ENCODE measurements at places on chromosomes 12 and 14.
A peak's percentile ranks its signal among the peaks of the same experiment; 100 is the strongest.

DNA sequence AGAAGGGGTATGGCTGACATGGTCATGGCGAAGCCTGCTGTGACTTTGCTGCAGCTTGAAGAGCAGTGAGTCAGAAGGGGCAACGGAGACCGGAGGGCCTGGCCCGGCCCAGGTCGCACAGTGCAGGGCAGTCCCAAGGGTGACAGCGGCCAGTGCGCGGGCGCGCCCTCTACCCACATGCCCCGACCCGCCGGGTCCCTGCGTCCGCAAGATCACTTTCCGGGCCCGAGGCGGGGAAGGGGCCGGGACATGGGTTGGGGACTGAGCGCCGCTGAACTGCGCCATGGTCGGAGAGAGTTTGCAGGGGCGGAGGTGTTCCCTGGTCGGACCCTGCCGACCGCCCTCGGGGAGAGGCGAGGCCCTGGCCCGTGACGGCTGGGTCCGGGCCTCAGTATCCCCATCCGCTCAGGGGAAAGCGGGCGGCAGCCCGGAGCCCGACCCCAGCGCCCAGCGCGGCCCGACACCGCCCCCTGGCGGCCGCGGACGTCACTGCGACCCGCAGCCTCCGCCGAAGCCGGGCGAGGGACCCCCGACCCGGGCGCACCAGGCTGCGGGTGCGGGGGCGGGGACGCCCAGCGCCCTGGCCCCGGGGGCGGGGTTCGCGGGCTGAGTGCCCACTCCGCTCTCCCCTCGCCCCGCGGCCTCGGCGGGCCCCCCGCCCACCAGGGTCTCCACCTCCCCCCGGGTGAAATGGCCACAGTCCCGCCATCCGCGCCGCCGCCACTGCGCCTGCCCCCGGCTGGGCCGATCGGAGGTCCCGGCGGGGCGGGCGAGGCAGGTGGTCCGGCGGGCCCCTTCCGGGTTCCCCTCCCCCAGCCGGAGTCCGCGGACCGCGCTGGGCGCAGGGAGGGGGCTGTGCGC is 7.2 kb upstream of the ANKRD9 start:
- peak; percentile 78 for DNase-seq

DNA sequence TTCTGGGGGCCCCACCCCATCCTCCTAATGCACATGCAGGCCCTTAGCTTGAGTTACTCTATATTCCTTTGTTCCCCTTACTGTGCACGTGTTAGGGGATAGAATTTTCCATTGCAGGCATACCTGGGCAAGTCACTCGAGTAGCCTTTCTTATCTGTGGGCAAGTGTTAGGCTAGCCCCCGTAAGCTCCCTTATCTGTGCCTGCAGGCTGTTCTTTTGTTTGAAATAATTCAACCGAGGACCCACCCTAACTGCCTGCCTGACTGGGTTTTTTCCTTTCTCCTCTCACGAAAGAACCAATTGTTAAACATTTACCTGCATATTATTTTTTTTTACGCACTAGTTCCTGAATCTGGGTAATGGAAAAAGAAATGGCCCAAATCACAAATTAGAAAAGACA is 21.3 kb upstream of the BCAT1 start:
- DNase-seq, result peak; percentile 25

- DNase-seq, result no peak
Measured at GRCh38 chr12:106188256-106188655, 49.5 kb upstream of the NUAK1 start.

DNA sequence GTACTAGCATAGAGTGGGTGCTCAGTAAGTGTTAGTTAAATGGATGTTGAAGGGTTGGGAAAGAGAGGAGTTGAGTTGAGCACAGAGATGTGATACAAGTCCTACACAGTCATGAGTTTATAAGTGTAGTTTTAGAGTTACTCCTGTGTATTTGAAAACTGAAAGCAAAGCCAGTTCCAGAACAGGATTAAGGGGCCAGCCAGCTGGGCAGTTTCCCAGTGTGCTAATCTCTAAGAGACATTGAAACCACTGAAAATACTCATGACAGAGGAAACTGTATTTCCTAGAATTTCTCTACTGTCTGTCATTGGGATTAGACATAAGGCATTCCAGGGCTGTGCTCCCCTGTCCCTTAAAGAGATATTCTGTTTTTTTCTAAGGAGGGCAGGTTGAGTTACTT is 101.0 kb downstream of the DERA start:
- peak; percentile 4 for DNase-seq

DNA sequence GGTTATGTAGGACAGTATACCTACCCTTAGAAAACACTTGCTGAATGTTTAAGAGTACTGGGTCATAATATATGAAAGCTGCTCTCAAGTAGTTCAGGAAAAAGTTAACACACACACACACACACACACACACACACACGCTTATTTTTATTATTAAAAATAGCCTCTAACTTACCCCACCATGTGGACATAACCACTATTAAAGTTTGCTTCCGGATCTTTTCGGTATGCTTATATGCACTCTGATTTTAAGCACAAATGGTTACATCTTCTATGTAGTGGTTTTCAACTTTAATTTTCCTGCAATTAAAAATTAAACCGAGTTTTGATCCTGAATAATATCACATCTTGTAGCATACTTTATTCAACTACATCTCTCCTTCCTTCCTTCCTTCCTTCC is 84.9 kb upstream of the TRAF3 start:
- DNase-seq, result no peak

GRCh38 chr12:33581613-33582122 is 142.0 kb upstream of the SYT10 start:
- DNase-seq, result no peak

DNA sequence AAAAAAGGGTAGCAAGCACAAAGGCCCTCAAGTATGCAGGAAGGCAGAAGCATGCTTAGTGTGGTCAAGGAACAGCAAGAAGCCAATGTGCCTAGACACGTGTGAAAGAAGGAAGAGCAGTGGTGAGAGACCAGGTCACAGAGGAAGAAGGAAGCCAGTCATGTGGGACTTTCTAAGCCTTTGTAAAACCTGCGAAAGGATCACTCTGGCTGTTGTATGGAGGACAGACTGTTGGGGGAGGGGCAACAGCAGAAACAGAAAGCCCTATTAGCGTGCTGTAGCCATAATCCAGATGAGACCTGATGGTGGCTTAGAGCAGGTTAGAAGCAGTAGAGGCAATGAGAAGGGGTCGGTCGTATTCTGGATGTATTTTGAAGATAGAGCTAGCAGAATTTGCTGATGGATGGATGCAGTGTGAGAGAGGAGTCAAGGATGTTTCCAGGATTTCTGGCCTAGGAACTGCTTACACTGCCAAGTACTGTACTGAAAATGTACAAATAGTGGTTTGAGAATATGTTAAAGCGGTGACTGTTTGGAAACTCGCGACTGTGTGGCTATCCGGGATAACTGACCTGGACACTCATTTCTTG is 5.7 kb upstream of the MLF2 start:
- DNase-seq, result no peak

DNA sequence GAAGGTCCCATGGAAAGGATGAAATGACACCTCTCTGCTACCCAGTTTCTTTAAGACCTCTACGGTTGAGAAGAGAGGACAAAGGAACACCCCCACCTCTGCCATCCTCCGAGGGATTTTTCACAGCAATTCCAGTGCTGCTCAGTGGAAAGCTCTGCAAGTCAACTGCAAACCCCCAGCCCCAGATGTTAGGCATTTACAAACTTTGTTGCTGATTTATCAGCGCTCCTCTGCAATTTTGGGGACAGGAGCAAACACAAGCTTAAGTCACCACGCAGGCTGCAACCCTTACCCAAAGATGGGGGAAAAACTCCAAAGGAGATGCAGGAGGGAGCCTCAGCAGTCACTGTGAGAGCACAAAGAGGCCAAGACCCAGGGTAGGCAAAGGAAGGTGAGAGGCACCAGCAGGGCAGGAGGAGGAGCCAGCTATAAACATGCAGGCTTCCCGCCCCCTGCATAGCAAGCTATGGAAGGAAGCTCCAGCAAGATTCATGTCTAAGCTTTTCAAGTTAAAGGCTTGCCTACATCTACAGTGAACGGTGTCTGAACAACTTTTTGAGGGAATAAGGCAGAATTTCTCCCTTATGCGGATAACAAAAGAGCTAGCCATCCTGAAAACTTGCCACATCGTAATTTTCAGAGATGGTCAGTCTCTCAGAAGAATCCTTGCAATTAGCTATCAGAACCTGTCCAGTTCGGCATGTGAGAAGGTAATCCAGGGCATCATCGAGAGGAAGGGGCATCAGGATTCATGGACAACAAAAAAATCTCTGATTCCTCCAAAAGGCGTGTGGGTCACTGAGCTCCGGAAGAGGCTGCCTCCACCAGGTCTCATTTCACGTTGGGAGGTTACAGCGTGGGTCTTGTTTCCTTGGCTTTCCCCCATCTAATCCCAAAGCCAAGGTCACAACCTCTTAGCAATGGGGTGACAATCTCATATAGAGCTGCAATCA is 3.9 kb downstream of the CTDSP2 start:
- DNase-seq, result no peak

DNA sequence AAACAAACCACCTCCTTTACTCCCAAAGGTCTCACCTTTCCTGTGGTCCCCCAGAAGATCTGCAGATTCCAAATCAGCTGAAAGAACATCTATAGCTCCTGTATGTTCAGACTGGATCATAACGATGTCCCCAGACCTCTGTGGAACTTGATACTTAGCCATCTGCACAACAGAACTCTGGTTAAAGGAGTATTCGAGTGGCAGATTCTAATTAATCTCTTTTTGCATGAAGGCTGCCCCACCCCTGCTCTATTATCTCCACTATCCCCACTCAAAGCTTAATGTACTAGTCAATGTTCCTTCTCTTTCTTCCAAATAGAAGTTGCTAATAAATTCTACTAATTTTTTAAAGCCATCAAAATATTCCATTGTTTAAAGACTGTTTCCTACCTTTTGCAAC is 22.8 kb downstream of the GSTZ1 start:
- DNase-seq, result no peak

DNA sequence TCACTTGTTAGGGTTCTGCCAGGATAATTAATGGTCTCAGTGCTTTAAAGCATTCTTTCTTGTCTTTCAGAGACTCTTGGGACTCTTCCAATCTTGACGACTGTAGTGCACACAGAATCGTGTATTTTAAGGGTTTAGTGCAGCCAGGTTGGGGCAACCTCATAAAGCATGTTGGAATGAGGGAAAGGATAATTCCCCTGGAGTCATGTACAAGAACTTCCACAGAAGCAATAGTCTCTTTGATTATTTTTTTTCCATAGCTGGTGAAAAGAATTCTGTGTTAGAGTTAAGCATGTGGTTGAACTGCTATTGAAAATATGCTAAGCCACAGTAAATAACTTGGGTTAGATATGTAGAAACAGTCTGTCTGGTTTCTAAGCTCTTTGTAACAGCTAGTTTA is 246.8 kb upstream of the DAAM1 start:
- no peak for DNase-seq

GRCh38 chr14:64870160-64870559 is 9.5 kb downstream of the SPTB start:
- no peak for DNase-seq

- no peak for DNase-seq
Measured at GRCh38 chr12:5780536-5780935, 164.5 kb downstream of the ANO2 start.

GRCh38 chr12:94290353-94290752 is 142.0 kb downstream of the PLXNC1 start:
- DNase-seq, result no peak

GRCh38 chr12:12086973-12087692 is 16.4 kb downstream of the BCL2L14 start:
- DNase-seq, result no peak

GRCh38 chr12:93121729-93122488 is 192.8 kb upstream of the EEA1 start:
- no peak for DNase-seq

DNA sequence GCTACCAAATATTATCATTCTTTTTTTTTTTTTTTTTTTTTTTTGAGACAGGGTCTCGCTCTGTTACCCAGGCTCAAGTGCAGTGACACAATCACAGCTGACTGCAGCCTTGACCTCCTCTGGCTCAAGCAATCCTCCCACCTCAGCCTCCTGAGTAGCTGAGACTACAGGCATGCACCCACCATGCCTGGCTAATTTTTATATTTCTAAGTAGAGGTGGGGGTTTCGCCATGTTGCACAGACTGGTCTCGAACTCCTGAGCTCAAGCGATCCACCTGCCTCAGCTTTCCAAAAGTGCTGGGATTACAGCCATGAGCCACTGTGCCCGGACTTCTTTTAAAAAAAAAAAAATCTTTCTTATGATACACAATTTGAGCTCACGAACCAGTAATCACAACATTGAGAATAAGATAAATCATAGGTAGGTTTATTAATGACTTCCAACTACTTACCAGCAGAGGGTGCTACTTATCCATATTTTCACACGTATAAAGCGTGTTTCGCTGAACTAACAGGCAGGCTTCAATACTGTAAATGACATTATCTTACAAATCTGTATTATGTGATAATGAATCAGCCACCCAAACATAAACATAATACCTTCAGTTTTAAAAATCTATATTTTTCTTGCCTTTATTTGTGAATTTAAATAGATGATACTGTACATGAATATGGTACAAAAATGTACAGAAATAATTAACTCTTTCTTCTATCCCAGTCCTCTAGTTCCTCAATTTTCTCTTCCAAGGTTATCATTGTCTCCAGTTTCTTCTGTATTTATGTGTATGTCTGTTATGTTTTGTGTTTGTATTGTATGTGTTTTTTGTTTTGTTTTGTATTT is 42.5 kb upstream of the BCAT1 start:
- DNase-seq, result peak; percentile 66

GRCh38 chr12:33752854-33753253 is 269.4 kb upstream of the ALG10 start:
- peak; percentile 88 for DNase-seq

DNA sequence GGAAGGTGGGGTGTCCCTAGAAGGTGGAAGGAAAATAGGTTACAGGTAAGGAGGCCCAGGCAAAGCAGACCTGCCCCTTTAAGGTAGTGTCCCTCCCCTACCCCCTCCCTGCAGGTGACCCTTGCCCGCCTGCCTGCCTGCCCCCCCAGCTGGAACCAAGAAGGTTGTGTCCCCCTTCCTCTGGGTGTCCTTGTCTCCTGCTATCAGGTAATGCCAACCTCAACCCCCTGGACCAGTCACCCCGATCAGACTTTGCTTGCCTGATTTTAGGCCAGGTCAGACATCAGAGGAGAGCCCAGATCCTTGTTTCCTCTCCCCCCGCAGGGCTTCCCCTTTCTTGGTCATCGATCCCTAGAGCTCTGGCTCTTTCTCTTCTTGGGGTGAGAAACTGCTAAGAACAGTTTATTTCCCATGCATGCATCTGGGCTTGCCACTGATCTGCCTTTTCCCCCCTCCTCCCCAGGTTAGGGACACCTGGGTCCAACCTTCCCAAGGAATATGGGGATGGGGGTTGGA is at the start of gene SLC39A5:
TSS of gene SLC39A5 (plus strand) at position 136 of the 516 bp plus-strand sequence. CDS start 1,224 bp downstream, outside the sequence.
- no peak for DNase-seq

GRCh38 chr12:103632554-103633216 is 45.6 kb downstream of the STAB2 start:
- peak; percentile 84 for DNase-seq

GRCh38 chr12:67640863-67641262 is 7.7 kb upstream of the DYRK2 start:
- no peak for DNase-seq

DNA sequence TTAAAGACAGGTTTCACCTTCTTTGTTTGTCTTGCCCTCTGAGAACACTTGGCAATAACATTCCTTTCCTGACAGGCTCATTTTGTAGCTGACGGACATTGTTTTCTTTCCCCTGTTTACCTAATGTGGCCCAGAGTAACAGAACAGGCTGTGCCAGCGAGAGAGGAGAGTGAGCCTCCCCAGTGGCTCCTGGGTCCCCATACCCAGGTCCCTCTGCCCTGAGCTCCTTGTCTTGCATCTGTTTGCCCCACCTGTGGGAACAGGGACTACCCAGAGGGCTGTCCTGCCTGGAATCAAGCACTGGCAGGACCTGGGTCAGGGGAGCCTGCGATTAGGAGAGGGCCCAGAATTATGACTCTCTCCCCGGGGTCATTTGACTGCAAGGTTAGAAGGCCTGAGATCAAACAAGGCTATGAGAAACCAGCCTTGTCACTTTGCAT is 222.9 kb downstream of the ZFP36L1 start:
- no peak for DNase-seq

All from K562 (cell line).